ENCODE measurements at places on chromosomes 6 and 20.

- DNase-seq: no peak
Observed at GRCh38 chr6:98583506-98583905, 250.9 kb upstream of the POU3F2 start.

GRCh38 chr20:37999526-38000263 is 33.6 kb downstream of the TTI1 start:
- no peak for DNase-seq

DNA sequence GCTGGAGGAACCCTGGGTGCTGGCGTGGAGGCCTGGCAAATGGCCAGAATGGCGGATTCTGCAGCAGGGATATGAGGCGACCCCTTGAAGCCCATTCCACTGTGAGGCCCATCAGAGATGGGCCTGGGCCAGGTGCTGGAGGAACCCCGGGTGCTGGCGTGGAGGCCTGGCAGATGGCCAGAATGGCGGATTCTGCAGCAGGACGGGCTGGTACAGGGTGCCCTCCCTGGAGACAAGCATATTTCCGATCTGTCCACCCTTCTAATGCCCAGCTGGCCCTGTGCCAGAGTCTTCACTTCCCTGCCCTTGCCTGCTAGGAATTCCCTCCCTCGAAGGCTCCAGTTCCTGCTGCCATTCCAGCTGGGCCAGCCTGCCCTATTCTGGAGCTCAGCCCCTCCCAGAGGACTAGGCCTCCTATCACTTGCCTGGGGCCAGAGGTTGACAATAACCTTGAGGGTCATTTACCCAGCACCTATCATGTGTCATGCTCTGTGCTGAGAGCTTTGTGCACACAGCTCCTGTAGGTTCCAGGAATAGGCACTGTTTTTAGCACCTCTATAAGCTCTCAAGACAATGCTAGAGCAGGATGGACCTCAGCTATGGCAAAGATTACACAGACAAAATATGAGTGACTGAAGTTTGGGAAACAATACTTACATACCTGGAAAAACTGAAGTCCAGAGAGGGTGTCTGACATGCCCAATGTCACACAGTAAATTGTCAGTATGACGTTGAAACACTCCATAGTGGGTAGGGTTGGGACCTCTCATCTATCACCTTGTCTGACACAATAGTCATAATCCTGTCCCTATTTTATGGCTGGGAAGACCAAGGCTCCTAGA is 21.4 kb downstream of the SUN5 start:
- no peak for DNase-seq

DNA sequence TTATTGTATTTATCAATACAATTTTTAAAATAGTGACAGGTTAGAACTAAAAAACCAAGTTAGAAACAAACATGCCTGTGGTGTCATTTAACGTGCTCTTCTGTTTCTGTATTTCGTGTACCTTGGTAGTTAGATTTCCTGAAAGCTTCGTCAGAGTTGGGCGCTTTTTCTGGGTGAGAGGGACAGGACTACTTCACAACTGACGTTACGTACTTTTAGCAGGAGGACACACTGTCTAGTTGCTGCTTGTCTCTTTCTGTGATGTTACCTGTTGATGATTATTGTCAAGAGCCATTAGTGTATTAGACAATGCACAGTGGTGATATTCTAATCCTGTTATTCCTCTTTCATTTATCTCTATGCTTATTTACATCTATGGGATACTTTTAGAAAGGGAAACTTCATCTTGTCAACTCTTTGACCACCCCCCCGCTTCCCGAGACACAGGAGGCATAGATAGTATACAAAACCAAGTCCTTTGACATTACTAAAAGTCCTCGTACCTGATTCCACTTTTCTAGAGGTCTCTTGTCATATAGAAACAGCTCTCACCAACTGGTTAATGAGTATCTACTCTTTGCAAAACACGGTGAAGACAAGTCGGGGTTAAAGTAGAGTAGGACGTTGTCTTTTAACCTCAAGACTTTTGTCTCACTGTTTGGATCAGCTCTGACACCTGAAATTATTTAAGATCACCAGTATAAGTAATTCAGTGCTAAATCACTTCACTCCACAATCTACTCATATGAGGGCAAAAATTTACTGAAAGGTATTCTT is 96.3 kb downstream of the LYRM2 start:
- no peak for DNase-seq

- no peak for DNase-seq
Observed at GRCh38 chr20:2703716-2704475, 11.3 kb downstream of the EBF4 start.

GRCh38 chr6:3742426-3743344 is 8.8 kb downstream of the PXDC1 start:
- DNase-seq: peak; percentile 88

DNA sequence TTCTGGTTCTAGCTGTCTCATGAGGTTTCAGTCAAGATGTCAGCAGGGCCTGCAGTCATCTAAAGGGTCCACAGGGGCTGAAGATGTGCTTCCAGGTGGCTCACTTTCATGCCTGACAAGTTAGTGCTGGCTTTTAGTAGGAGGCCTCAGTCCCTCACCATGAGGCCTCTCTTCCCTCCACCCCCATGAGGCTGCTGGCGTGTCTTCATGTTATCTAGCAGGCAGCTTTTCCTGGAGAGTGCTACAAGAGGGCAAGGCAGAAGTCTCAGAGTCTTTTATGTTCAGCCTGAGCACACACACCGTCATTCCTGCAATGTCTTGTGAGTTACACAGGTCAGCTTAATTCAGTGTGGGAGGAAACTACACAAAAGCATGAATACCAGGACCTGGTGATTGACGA is 769.9 kb downstream of the HDGFL1 start:
- no peak for DNase-seq

GRCh38 chr20:1467355-1468116 is 887 bp upstream of the NSFL1C start:
- DNase-seq: no peak

- DNase-seq: no peak
Observed at GRCh38 chr20:43271980-43272379, 82.3 kb upstream of the PTPRT start.

DNA sequence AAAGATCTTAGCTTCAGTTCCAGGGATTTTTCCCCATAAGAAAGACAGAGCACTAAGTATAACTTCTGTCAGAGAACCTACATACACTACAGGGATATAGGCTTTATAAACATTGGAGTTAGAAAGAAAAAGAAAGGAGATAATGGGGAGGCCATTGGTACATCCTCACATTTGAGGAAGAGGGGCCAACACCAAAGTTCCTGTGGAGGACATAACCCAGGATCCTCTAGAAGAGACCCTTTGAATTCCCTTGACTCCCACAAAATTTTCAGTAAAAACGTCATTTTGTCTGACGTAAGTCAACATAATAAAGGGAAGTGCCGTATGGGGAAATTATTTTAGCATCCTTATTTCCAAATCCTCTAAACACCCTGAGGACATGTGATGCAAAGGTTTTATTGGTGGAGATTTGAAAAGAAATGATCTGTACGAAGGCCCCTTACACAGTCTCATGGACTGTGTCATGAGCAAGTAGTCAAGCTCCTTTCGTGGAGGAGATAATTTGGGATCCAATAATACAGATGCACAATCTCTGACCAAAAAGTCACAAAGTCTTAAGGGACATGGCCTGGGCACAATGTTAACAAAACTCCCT is 33.2 kb downstream of the HLA-DRA start:
- DNase-seq: no peak

- DNase-seq: no peak
Observed at GRCh38 chr6:11495565-11496145, 41.9 kb upstream of the TMEM170B start.

- DNase-seq: no peak
Observed at GRCh38 chr6:1502041-1502440, 107.7 kb upstream of the FOXC1 start.

DNA sequence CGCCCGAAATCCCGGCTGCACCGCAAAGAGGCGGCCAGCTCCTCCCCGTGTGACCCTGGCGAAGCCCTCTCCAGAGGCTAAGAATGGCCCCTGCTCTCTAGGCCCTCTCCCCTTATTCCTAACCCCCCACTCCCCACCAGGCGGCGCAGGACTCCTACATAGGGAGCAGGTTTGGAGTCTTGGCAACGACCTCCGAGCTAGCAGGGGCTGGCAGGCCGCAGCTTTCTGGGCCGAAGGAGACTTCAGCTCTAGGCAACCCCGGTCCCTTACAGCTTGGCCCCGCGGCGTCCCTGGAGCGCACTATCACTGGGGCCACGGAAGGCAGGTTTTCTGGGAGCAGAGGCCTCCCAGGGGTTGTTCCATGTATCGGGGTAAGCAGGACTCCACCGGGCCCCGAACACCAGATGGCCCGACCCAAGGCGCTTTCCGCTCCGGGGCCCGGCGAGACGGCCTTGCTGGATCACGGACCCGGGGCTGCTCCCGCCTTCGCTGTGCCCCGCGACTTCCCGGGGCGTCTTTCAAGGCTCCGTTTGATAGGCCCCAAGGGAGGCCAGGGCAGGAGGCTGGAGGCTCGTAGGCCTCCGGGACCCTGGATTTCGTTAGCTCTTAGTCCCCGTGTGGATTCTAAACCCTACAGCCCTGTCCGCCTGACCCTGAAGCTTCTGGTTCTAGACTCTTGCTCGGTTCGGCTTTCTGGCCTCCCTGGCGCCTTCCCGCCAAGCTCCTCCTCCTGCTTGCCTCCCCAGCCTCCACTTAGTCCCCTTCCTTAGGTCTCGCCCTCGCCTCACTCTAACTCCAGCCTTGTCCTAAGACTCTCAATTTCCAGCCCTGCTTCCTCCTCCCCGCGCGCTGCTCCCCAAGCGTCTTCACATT is 1.9 kb downstream of the SLC32A1 start:
- no peak for DNase-seq

DNA sequence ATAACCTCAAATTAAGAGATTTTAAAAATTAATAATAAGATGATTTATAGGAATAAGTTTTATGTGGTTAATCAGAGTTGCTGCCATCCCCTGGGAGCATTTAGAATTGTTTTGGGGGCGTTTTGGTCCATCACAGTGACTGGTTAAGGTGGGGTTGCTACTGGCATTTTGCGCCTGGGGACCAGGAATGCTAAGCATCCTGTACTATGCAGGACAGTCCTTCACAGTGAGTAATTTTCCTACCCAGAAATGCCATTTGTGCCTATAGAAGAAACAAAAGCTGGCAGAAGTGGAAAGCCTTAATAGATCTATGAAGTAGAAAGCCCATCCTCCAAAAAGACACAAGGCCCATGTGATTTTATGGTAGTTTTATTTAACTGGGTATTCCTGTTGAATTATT is 118.0 kb downstream of the ANKS1A start:
- no peak for DNase-seq

All from stimulated activated CD8-positive, alpha-beta memory T cell treated with anti-CD3 and anti-CD28 coated beads, Interleukin-7, amount 100 ng/mL, for 24 hours (primary cell).